ENCODE measurements at places on chromosomes 7 and 10.

- DNase-seq: no peak
Observed at GRCh38 chr10:29828956-29829355, 194.2 kb upstream of the SVIL start.

DNA sequence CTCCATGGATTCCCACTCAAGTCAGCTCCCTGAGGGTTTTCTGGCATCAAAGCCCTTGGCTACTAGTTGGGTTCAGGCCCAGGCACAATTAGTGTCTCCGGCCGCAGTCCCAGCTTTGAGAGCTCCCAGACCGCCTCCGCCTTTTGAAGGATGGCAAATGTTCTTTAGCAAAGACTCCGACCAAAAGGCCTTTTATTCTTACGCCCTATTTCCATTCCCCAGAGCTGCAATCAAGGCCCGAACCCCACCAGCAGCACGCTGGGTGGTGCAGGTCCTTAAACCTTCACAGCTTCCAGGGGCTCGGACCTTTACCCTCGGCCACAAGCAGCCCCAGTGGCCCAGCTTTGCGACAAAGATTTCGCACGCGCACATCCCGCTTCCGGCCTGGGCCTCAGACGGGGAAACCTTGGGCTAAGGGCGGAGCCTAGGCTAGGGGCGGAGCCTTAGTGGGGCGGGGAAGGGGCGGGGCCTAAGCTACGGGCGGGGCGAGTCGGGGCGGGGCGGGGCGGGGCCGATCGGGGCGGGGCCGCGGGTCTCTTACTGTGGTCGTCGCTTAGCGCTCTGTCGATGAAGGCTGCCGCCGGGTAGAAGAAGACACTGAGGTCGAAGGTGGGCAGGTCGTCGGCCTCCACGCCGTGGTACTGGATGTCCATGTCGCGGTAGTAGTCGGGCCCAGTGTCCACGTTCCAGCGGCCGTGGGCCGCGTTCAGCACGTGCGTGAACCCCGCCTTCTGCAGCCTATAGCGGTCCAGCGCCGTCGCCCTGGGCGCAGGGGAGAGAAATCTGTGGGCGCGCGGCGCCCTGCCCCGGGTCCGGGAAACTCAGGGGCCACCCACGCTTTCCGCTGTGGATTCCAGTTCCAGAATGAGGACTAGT lies 68.0 kb upstream of the SAMD8 start:
- DNase-seq: peak; percentile 4

- DNase-seq: no peak
Observed at GRCh38 chr10:118800920-118801319, 46.1 kb upstream of the CACUL1 start.

DNA sequence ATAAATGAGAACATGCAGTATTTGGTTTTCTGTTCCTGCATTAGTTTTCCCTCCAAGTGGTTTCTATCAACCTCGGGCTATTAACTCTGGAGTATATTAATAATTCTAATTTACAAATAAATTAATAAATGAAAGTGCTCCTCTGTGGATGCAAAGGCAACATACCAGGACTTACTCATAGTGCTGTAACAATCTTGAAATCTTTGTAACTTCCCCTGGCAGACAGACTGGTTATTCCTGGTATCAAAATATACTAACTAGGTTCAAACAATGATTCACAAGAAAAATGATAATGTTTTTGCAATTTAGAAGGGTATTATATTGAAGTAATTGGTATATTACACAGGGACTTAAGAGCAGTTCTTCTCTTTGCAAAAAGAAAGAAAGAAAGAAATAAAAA lies 177.2 kb downstream of the FANK1 start:
- no peak for DNase-seq

- peak; percentile 69 for DNase-seq
Observed at GRCh38 chr7:42125321-42125720, 111.7 kb downstream of the GLI3 start.

DNA sequence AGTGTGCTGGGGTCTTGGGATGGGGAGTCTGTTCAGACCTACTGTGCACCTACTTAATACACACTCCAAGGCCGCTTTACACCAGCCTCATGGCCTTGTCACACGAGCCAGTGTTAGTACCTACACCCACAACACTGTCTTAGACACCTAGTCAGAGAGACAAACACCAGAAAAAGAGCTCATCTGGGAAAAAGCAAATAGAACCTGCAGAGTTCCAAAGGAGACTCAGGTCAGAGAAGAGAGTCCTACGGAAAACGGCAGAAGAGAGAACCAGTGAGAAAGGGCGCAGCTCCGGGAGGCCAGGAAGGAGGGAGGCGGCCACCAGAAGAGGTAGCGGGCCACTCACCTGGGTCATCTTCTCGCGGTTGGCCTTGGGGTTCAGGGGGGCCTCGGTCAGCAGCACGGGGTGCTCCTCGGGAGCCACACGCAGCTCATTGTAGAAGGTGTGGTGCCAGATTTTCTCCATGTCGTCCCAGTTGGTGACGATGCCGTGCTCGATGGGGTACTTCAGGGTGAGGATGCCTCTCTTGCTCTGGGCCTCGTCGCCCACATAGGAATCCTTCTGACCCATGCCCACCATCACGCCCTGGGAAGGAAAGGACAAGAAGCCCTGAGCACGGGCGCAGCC lies 105.3 kb upstream of the TNRC18 start:
- no peak for DNase-seq

DNA sequence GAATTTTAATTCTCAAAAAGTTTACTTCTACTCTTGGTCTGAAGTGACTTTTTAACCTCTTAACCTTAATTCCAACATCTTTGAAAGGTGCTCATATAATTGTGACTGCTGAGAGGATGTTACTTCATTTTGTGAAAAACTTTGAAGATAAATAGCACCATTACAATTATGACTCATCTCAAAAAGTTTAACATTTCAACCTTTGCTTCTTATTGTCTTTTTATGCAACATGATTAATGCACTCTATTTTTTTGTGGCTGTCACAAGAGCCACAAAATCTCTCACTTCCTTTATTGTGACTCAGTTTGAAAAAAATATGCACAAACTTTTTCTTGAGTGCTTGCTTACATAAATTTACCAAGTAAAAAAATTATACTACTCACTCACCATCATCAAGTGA lies 383.1 kb downstream of the LRRTM3 start:
- DNase-seq: no peak

- peak; percentile 6 for DNase-seq
Observed at GRCh38 chr7:150365673-150366398, 2.8 kb upstream of the REPIN1 start.

- DNase-seq: peak; percentile 51
Observed at GRCh38 chr10:89646889-89647657, 2.0 kb upstream of the PANK1 start.

DNA sequence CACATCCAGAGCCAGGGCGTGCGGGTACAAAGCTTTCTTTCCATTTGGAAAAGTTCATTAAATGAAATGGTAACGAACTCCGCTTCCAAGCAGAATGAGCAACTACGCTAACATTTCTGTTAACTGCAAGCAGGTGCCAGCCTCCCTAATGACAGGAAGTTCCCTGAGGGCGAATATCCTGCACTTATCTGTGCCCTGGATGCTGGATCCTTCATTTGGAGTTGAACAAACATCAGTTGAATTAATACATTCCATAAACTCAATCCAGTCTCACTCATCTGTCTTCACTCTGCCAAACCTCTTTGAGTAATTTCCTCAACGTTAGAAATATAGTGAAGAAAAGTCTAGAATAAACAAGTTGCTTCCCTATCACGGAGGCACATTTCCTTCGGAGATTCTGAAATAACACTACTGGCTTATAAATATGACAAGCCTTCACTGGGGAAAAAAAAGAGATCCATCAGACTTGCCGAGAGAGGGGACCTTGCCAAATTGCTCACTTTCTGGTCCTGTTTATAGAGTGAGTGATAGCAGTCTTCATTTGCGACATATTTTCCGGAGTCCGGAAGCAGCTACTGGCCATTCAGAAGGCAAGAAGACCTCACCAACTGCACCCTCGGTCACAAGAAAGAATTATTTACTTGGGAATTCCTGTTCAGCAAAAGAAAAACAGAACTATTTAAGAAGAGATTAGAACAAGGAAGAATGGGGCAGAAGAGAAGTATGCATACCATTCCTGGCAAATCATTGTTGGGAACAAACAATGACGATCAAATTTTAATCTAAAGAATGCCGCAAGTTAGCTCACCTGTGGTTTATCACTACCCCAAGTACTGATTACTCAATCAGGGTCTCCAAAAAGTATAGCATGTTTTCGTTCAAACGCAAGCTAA lies 196.4 kb downstream of the FAM107B start:
- DNase-seq: no peak

DNA sequence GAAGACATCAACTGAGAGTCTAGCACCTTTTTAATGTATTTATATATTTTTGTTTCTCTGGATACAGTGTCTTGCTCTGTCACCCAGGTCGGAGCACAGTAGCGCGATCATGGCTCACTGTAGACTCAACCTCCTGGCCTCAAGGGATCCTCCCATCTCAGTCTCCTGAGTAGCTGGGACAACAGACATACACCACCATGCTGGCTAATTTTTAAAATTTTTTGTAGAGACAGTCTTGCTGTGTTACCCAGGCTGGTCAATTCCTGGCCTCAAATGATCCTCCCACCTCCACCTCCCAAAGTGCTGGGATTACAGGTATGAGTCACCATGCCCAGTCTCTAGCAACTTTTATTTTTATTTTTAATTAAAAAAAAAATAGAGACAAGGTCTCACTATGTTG lies 51.4 kb upstream of the ANLN start:
- DNase-seq: no peak

GRCh38 chr7:140542228-140542603 lies 62.9 kb upstream of the MKRN1 start:
- DNase-seq: peak; percentile 13

DNA sequence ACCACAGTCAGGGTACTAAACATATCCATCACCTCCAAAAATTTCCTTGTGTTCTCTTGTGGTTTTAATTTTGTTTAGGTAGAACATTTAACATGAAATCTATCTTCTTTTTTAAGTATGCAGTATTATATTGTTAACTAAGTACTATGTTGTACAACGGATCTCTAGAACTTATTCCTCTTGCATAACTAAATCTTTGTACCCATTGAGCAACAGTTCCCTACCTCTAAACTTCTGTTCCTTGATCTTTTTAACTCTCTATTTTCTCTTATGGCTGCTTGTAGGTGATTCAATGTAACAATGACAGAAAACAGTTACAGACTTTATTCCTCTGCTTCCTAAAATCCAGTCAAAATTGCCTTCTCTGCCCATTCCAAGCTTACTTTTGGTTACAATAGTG lies 9.9 kb downstream of the NRG3 start:
- no peak for DNase-seq

DNA sequence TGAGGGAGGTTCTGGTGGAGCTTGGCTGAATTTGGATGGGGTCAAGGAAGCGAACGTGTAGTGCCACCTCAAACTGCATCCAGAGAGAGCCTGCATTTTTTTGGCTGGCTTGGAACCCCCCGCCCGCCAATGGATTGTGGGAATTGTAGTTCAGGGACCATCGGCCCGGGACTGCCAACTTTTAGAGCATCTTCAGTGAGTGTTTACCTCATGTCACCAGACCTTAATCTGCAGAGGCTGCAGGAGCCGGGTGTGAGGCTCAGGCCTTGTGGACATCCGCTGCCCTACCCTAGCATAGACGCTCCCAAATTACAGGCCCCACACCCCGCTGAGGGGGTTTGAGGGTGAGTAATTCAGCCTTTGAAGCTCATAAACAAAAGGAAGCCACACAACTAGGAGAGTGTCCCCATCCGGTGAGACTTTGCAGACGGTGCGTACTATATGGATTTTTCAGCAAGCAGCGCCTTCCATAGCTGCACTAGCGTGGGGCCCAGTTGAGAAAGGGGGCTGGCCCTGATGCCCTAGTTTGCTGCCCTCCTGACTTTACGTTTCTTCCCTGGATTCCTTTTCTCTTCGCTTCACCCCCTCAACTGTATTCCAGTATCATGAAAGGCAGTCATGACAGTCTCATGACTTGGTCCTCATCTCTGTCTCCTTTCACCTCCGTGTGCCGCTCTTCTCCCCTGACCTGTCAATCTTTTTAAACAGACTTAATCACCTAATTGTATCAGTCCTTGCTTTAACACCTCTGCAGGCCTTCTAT lies 717 bp downstream of the CNPY4 start:
- DNase-seq: peak; percentile 86

DNA sequence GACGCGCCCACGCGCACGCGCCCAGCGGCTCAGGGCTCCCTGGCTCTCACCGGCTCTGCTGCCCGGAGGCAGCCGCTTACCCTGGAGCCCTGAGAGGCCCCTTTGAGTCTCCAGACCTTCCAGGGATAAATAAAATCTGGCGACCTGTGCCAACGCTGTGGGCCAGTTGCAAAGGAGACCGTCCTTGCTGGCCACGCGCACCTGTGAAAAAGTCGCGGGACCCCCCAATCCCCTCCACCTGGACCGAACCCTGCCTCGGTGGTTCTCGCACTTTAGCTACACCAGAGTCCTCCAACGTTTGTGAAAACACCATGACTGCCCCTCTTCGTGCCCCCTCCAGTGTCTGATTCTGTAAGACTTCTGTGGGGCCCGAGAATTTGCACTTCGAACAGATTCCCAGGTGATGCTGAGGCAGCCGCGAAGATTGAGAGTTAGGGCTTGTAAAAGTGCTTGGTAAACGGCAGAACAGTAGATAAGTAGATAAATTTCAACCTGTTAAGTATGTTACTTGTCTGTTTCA lies 102.4 kb upstream of the SVIL start:
- no peak for DNase-seq

- DNase-seq: no peak
Observed at GRCh38 chr7:117427258-117427701, at the start of gene ASZ1. Gene ASZ1 (minus strand): TSS chr7:117427493. CDS start chr7:117427460, 33 bp downstream.
